ENCODE measurements at places on chromosomes 11 and 22.

GRCh38 chr11:86571273-86571948, 101.0 kb downstream of the ME3 start:
- DNase-seq = no peak

- DNase-seq = no peak
These were observed 61.3 kb downstream of the MYH9 start for GRCh38 chr22:36326178-36327161.

- no peak for DNase-seq
These were observed 400.0 kb downstream of the ETS1 start for GRCh38 chr11:128187377-128187776.

DNA sequence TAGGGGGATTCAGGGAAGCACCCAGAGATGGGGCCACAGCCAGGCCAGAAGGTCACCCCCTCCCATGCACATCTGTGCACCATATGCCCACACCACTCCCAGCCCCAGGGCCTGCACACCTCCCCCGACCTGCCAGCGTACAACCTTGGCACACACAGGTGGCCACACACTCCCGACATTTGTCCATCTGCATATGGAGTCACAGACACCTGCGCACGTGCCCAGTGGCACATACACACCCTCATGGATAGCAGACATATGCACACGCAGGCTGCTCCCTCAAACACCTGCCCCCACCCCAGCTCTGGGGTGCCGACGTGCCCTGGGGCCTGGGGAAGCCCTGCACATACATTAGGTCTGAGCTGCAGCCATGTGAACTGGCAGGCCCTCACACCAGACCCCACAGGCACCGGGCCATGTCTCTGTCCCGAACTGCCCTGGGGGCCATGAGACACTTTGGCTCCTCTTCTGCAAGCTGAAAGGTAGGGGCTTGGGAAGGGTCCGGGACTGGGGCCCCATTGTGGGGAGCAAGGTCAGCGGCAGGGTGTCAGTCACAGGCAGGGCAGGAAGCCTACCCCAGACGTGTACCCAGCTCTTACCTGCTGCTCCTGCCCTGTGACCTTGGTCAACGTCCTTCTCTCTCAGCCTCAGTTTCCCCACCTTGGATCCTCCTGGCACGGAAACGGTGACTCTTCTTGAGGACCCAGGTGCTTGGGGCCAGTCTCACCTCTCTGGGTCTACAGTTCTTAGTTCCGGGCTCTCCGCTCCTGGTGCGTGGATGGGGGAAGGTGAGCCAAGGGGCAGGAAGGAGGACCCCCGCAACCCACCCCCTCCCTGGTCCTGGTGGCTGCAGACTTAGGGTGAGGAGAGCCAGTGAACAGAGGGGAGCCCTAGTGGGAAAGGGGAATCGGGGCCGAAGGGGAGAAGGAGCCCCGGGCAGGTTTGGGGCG, 579 bp upstream of the CABP7 start:
- DNase-seq = no peak

DNA sequence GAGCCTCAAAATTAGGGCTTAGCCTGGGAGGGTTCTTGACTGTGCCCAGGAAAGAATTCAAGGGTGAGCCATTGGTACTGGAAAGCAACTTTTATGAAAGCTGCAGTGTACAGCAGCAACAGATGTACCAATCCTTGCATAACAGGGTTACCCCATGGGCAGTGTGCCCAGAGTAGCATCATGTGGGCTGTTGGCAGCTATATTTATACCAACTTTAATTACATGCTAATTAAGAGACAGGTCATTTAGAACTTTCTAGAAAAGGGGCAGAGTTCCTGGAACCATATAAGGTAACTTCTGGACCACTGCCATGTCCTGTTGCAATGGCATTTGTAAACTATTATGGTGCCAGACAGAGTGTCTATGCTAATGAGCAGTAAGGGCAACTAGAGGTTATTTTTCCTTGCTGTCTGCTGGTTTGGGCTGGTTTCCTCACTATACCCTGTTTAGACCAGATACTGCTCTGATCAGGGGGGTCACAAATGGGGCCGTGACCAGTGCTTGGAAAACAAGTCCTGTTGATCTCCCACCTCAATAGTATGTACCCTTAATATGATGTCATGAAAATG, 1120.5 kb upstream of the RAG2 start:
- DNase-seq = no peak

- no peak for DNase-seq
These were observed 32.8 kb upstream of the YPEL1 start for GRCh38 chr22:21768435-21768834.

DNA sequence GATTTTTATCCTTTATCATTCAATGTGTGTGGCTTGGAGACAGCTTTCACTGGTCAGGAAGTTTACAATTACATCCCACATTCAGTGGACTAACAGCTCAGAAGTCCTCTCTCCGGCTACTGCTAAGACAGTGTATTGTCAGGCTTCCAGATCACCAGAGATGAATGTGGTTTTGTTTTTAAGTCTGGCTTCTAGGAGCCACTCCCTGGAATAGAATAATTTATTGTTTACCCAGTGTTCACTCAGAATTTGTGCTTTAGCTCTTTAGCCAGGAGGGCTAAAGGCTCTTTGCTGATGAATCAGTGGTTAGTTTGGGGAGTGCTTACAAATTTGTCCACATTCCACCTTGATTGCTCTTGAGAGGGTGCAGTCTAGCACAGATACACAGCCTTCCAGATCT, 26.5 kb downstream of the TRIM77 start:
- DNase-seq = no peak

GRCh38 chr22:37386441-37386840, 40.8 kb downstream of the ELFN2 start:
- no peak for DNase-seq

DNA sequence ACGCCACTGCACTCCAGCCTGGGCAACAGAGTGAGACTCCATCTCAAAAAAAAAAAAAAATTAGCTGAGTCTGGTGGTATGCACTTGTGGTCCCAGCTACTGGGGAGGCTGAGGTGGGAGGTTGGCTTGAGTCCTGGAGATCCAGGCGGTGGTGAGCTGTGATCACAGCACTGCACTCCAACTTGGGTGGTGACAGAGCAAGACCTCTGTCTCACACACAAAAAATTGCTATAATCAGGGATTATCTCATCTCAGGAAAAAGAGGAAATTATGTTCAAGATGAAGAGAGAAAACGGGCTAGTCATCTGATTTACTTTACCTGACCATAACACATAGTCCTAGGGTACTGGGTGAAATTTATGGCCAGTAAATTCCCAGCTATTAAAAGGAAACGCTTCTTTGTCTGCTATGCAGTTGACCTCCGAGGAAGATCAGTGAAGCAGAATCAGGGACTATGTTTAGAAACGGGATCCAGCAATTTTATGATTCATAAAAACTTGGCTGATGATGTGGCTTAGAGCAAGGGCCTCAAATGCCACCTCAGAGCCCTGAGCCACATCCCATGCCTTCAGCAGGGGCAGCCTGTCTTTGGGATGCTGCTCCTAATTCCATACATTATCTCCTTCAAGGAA, 386.2 kb downstream of the NTM start:
- no peak for DNase-seq

DNA sequence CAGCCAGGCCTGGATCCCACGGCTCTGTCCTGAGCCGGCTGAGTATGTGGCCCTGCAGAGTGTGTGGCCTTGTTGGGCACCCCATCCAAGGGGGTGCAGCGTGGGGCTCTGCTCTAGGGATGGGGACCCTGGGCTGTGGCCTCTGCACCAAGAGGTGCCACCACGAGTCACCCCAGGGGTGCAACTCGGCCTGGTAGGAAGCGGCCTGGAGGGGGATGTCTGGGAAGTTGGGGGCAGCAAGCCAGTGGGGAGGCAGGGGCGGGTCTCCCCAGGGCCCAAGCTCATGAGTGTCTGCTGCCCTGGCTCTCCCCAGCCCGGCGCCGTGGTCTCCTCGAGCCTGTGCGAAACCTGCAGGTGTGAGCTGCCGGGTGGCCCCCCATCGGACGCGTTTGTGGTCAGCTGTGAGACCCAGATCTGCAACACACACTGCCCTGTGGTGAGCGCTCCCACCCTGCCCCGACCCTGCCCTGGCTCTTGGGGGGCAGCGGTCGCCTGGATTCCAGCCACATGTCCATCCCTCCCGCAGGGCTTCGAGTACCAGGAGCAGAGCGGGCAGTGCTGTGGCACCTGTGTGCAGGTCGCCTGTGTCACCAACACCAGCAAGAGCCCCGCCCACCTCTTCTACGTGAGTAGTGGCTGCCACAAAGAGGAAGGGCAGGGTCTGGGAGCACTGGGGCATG, 24.2 kb upstream of the MUC5B start:
- no peak for DNase-seq

DNA sequence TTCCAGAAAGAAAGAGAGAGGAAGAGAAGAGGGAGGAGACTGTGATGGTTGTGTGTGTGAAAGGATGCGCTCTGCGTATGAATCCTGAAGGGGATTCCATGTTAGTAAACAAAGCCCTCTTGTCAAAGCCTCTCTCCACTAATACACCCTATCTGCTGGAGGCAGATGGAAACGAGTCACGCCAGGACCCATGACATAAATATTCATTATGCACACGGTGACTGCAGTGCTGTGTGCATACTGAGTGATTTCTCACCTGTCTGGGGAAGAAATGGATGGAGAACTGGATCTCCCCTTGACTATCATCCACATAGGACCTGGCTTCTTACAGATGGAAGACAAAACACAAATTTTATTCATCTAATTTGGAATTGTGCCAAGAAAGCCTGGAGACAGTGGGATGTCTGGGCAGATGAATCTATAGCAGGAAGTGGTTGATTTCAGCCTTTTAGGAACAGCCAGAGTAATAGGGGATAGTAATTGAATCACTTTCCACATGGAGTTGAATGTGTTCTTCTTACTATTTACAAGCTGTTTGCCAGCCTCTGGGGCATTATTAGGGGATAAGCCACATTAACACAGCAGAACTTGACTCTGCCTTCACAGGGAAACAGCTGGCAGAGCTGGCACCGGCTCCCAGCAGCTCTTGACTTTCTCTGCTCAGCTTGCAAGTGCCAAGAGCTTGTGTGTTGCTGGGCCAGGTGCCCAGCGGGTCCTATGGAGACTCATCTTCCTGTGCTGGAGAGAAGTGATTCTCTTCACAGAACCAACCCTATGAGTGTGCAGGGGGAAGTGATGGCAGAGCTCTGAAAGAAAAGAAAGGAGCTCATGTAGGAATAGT, 9.0 kb downstream of the MTNR1B start:
- DNase-seq = no peak

DNA sequence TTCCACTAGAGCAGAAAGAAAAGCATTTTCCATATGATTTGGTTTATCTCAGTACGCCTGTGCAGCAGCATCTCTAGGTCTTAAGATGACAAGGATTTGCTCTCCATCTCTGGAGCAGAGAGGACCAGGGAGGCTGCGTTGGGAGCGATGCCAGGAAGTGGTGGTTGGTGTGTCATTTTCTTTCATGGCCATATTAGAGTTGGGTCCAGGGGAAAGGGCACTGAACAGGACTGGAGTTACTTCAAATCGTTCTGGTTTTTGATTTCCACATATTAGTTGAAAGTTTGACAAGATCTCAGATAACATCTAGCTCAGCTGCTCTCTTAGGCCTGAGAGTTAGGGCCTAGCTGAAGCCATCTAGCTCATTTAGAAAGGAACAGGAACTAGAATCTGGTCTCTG, 157.7 kb downstream of the ADAMTS15 start:
- DNase-seq = no peak

DNA sequence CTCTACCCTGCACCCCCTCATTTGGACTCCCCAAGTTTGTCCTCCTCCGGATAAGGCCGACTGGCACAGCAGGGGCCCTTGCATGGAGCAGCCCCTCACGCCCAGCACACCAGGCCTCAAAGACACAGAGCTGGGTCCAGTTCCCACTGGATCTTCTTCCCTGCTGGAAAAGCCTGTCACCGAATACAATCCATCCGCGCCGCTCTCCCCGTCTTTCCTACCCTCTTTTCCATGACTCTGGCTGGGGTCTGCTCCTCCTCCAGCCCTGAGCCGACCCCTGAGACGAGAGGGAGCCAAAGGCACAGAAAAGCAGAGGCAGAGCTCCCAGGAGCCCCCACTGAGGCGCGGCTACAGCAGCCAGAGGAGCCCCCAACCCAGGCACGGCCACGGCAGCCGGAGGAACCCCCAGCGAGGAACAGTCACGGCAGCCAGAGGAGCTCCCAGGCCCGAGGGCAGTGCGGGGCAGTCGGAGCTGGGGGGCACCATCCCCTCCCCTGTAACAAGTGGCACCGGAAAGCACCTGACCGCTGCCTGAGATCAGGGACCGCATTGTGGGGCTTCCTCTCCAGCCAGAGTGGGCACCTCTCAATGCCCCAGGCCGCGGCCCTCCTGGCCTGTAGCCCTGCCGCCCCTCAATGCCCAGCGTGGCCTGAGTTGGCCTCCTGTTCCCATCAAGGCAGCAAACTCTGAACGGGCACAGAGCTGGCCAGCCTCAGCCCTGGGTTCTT, 12.0 kb downstream of the ALG12 start:
- DNase-seq = no peak

- DNase-seq = no peak
These were observed 608.1 kb upstream of the CADM1 start for GRCh38 chr11:116112087-116112935.

DNA sequence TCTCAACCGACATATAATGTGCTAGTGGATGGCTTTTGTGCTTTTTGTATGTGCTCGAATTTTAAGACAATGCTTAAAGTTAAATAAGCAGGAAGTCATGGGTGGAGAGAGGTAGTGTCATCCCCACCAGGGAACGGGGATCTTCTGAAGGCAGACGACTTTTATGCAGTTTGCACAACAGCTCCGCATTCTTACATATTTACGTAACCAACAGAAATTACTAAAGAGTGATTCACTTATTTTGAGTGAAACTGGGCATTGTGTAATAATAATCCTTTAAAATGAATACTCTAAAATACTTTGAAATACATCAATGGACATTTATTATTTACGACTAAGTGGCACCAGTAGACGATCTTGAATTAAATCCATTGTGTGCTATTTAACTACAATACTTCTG, 305.1 kb downstream of the CNTN5 start:
- no peak for DNase-seq

DNA sequence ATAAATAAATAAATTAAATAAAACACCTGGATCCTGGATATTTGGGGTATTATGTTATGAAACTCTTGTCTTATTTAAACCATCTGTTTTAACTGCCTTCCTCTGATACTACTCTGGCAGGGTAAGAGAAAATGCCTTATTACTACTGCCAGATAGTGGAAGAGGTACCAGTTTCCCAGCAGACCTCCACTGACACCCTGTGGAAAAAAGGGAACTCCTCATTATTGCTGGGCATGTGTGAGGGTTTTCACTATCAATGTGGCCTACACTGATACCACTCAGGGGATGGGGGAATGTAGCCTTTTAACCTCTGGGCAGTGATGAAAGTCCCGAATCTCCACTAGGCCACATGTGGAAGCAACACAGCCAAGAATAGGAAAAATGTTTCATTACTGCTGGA, 121.0 kb downstream of the LUZP2 start:
- no peak for DNase-seq

Data from cortex of kidney (tissue), 1 donor.